Mucosa of descending colon (tissue), 3 donors: ENCODE measurements at places on chromosomes 13 and 19. TPM values are rescaled to one million over a fixed set of nuclear protein-coding genes. Genes with fewer than 3 reads are reported as not detected.

The CCDC70 gene
- total RNA-seq, result not detected

The MBD3 gene
- 54.2 TPM for total RNA-seq

The DIRAS1 gene
- 1.7 TPM for total RNA-seq

The OVOL3 gene
- not detected for total RNA-seq

The CIC gene
- total RNA-seq, result 78.0 TPM

The DACH1 gene
- 6.4 TPM for total RNA-seq

The DNAAF3 gene
- 0.69 TPM for total RNA-seq

The SHISA7 gene
- total RNA-seq, result 0.35 TPM

The CGB1 gene
- not detected for total RNA-seq

The CCDC8 gene
- total RNA-seq, result 3.4 TPM

The DCT gene
- 0.95 TPM for total RNA-seq
